OCI-LY7 (cell line): ENCODE measurements at places on chromosomes 5 and 9. TPM values are rescaled to one million over a fixed set of nuclear protein-coding genes. Genes with fewer than 3 reads are reported as not detected.
A peak's percentile ranks its signal among the peaks of the same experiment; 100 is the strongest.

DNA sequence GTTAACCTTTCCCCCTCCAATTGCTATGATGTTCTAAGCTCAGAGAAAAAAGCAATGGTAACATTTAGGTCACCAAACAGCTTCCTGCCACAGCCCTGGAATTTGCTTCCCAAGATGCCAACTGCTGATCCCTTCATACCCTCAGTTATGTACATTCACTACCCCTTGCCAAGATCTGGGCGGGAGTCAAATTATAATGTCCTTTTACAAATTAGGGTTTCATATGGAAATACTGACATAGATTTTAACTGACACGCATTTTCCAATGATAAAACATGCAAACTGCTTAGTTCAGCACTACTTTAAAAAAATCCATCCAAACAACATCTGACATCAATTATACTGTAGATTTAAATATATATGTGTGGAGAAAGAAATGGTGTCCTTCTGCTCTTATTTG lies 5.0 kb downstream of the LOX start:
- DNase-seq: no peak

DNA sequence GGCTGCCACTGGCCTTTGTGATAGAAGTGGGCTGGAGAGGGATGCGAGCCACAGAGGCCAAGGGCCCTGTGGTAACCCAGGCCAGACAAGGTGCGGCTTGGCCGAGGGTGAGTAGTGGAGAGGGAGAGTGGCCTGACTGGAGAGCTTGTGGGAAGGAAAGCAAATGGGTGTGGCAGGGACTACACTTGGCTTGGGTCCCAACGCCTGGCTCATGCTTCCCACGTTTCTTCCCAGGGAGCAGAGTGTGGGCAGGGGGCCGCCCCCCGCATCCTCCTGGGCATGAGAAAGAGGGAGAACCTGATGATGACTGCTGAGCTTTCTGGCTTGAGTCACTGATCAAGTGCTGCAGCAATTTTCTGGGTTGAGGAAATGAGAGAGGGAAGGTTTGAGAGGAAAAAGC lies 95.7 kb downstream of the ANKH start:
- DNase-seq: no peak

DNA sequence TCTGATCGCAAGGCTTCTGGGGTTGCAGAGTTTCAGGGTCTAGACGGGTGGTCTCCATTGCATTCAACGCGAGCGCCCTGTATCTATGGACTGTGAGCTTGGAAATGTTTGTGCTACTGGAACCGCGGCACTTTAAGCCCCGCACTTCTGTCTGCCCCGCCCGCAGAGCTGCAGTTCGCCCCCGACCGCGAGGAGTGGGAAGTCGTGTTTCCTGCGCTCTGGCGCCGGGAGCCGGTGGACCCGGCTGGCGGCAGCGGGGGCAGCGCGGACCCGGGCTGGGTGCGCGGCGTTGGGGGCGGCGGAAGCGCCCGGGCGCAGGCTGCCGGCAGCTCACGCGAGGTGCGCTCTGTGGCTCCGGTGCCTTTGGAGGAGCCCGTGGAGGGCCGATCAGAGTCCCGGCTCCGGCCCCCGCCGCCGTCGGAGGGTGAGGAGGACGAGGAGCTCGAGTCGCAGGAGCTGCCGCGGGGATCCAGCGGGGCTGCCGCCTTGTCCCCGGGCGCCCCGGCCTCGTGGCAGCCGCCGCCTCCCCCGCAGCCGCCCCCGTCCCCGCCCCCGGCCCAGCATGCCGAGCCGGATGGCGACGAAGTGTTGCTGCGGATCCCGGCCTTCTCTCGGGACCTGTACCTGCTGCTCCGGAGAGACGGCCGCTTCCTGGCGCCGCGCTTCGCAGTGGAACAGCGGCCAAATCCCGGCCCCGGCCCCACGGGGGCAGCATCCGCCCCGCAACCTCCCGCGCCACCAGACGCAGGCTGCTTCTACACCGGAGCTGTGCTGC lies 1.0 kb downstream of the ADAMTS19 start:
- DNase-seq: no peak

- no peak for DNase-seq
These were observed 742.7 kb upstream of the ZNF608 start for GRCh38 chr5:125489146-125489545.

GRCh38 chr5:77143998-77144836 lies 57.1 kb upstream of the ZBED3 start:
- peak; percentile 66 for DNase-seq

DNA sequence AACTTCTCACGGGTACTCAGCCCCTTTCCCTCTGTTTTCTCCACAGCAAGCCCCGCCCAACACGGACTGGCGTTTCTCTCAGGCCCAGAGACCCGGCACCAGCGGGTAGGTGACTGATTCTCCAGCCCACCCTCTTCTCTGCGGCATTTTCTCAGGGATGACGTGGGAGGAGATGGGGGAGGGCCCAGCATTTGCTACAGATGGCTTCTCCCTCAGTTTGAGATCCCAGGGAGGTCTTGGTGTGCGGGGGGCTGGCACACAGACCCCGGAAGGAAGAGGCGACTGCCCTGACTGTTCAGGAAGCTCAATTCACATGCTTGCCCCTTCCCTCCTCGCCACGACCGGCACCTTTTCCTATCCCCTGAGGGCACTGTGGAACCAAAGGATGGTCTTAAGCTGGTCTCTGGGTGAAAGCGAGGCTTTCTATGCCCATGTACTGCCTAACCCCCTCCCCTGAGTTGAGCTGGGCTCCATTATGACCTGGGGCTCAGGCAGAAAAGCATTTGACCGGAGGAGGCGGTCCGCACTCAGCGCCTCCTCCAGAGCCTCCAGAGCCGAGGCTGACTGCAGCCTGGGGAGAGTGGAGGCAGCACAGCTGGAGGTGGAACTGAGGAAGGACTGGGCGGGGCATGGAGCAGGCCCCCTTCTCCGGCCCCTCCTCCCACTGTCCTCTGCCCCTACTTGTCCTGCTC lies 6.0 kb downstream of the PCDHGC5 start:
- no peak for DNase-seq

GRCh38 chr9:18776836-18777820 lies 255.9 kb downstream of the SAXO1 start:
- no peak for DNase-seq

- DNase-seq: no peak
These were observed 790.1 kb downstream of the EFNA5 start for GRCh38 chr5:106880656-106881055.

GRCh38 chr5:157116483-157116954 lies 7.7 kb upstream of the HAVCR2 start:
- DNase-seq: no peak

DNA sequence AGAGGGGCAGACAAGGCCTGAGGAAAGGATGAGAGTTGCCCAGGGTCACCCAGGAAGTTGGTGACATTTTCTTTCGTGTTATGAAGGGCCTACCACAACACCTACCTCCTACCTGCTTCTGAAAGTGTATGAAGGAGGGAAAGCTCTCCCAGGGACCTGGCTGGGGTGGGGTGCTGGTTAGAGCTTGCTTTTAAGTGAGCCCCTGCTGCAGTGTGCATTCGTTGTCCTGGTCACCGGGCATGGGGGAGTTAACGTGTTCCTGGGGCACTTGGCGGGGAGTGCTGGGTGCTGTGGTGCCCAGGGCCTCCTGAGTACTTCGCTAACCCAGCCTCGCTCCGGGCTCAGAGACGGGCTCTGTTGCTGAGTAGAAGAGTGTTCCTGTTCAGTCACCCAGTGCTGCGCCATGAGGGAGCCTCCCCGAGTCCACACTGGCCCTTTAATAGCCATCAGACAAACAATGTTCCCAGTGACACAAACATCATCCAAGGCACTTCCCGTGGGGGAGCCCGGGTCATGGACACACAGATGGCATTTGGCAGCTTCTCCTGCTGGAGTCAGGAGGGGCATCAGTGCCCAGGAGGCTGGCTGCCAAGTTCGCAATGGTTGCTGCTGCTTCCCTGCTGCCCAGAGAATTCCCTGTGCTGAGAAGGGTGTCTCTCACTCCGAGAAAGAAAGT lies 85.7 kb downstream of the AMBP start:
- DNase-seq: no peak

DNA sequence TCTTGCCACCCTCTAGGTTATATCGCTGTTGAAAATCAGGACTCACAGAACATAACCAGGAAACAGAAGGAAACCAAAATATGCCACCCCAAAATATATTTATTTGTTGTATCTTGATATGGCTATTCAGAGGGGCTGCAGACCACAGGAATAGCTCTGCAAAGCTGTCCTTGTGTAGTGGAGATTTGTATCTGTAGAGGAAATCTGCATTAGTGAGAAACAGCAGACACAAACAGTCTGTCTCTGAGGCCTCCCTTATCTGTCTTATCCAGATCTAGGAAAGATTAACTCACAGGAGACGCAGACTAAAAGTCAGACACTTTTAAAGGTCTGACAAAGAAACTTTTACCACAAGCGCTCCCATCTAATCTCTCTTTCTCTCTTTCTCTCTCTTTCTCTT lies 54.1 kb upstream of the CEMIP2 start:
- no peak for DNase-seq

DNA sequence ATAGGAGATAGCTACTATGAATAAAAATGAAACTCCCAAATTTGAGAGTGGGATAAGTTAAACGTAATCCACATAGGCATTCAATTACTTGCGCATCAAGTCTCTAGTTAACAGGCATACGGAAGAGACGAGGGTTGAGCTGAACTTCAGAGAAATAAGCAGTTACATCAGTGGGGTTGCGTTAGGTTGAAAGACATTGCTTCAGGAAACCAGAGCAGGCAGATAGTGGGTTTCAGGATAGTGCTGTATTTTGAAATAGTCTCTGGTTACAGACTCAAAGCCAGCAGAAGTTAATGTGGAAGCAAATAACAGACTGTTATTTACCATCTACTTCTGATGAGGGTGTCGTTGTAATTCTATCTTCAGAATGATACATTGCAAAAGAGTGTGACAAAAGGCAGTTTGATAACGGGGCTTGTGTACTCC lies 533.4 kb downstream of the PDE4D start:
- no peak for DNase-seq

DNA sequence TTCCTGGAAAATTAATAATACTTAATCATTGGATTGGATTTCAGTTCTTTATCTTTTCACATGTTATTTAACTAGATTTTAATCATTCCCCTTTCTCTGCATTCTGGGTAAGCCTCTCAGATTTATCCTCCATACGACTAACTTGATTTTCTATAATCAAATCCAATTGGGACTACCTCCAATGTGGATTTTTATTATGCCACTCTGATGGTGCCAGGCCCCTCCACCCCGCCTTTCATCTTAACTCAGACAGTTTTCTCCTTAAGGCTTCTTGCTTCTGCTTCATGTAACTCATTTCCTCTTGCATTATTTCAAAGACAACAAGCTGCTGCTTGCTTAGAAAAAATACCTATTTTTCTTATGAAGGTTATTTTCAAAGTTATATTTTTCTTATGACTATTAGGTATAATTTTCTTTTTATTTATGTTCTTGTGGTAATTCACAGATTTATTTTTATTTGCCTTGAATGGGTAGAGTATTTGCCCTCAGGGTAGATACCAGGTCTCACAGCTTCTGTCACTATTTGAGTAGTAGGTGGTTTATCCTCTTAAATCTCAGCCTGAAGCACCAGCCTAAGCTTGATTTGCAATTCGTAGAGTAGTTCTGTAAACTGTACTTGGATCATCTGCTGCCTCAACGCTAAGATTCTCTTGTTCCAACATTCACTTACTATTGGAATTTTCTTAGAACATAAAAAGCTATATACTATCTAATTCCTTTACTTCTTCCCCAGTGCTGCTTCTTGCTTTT lies 659.0 kb upstream of the ARRDC3 start:
- no peak for DNase-seq

DNA sequence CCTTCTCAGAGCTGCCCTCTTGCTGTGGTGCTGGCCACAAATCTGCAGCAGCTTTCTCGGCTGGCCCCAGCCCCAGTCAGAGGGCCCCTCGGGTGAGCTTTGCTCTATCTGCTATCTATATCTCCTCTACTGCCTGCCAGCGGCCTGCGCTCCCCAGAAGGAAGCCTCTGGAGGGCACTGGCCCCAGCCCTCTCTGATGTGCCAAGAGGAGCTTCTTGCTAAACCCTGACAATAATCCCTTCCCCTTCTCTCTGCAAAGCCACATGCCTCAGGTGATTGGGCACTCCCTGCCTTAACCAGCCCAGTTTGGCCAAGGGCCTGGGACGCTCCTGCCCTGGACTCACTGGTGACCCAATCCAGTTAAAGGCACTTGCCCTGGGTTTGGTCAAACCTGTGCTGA lies 42.7 kb downstream of the CAMK2A start:
- no peak for DNase-seq

- DNase-seq: no peak
These were observed 837.1 kb upstream of the SEMA6A start for GRCh38 chr5:117411701-117412100.

- DNase-seq: no peak
These were observed 158.5 kb downstream of the TRPM6 start for GRCh38 chr9:74729136-74729695.

DNA sequence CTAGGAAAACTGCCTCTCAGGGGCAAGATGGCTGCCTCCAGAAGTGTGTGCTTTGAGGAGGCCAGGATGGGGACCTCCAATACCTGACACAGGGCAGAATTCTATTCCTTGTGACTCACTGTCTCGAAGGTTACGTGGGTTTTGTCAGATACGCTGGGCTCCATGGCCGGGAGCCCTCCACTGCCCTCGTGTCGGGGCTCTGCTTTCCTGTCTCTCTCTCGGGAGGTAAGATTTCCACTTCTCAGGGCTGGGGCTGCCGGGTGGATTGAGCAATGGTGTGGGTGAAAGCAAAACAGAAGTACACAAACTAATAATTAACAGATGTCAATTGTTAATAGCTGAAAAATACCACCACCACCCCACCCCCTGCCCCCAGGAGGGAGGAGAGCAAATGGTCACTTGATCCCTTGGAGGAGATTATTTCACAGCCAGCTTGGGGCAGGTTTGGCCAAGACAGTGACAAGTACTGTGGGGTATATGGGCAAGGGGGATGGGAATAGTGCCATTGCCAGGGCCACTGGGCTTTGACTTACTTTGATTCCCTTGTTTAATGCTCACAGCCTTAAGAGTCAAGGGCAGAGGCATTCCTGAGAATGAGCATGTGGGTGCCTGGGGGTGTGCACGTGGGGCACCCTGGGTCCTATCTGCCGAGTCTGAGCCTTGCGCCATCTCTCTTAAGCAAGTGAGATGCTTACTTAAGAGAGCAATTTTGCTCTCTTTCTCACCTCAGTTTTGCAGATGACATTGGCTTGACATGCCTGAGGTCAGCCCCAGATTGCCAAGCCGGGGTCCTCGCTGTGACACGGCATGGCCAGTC lies 28.8 kb upstream of the DAB2IP start:
- no peak for DNase-seq

DNA sequence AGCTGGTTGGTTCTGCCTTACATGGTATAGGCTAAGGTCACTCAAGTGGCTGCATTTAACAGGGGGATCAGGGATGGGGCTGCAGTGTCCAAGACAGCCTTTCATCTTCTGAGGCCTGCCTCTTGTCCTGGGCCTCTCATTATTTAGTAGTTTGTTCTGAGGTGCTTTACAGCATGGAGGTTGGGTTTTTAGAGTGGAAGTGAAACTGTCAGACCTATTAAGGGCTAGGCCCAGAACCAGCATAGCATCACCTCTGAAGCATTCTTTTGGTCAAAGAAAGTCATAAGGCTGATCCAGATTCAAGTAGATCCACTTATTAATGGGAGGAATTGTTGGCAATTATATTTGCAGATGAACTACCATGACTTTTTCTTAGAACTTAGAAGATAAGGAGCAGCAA lies 146.0 kb upstream of the NMUR2 start:
- no peak for DNase-seq

Gene C9orf78
- total RNA-seq: 60.6 and 62.4 TPM in 2 replicates

Gene ADCY2
- not detected in 2 replicates for total RNA-seq

Gene TEK
- not detected in 2 replicates for total RNA-seq

Gene NRG2
- not detected in 2 replicates for total RNA-seq

Gene OTP
- total RNA-seq: not detected in 2 replicates

Gene ZNG1F
- total RNA-seq: 25.8 and 28.6 TPM in 2 replicates

Gene SGTB
- total RNA-seq: 8.4 and 8.7 TPM in 2 replicates
